ENCODE measurements at places on chromosomes 5 and 9.

DNA sequence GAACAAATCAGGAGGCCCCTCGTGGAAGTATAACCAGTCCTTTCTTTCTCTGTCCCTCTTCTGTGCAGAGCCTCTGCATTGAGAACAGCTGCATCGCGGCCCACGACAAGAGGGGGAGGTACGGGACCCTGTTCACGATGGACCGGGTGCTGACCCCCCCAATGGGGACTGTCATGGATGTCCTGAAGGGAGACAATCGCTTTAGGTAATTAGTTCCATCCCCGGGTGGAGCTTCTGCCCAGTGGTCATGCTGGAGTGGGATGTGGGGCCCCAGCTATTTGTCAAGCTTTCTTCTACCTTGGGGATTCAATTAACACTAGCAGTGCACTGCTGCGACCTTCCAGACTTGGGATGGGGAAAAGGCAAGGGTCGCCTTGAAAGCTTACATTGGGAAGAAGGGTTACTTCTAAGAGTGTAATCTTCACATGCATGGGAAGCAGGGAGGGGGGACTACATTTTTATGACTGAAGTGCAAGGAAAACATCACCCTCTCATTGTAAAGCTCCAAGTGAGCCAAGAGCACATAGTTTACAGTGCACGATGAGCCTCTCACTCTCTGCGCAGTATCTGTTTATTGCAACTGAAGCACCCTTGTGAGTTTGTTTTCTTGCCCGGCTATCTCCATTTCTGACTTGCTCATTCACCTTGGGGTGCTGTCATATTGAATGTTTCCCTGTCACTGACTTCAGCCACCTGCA, 27.0 kb downstream of the TGFBI start:
- DNase-seq: no peak

- DNase-seq: no peak
Measured at GRCh38 chr5:109931049-109931780, 241.5 kb downstream of the MAN2A1 start.

GRCh38 chr5:73030995-73031394, 75.2 kb downstream of the FCHO2 start:
- DNase-seq: no peak

- no peak for DNase-seq
Measured at GRCh38 chr9:115524453-115525059, 406.6 kb upstream of the TNC start.

GRCh38 chr9:76510041-76510440, 51.1 kb downstream of the GCNT1 start:
- DNase-seq: no peak

- no peak for DNase-seq
Measured at GRCh38 chr9:130437011-130437789, 7.6 kb upstream of the ASS1 start.

- DNase-seq: no peak
Measured at GRCh38 chr9:16262477-16263261, 607.8 kb downstream of the BNC2 start.

GRCh38 chr5:42875785-42876374, 64.2 kb upstream of the SELENOP start:
- DNase-seq: no peak

- no peak for DNase-seq
Measured at GRCh38 chr9:2466703-2467102, 154.9 kb upstream of the VLDLR start.

GRCh38 chr9:29865764-29866313, 2292.6 kb upstream of the C9orf72 start:
- no peak for DNase-seq

DNA sequence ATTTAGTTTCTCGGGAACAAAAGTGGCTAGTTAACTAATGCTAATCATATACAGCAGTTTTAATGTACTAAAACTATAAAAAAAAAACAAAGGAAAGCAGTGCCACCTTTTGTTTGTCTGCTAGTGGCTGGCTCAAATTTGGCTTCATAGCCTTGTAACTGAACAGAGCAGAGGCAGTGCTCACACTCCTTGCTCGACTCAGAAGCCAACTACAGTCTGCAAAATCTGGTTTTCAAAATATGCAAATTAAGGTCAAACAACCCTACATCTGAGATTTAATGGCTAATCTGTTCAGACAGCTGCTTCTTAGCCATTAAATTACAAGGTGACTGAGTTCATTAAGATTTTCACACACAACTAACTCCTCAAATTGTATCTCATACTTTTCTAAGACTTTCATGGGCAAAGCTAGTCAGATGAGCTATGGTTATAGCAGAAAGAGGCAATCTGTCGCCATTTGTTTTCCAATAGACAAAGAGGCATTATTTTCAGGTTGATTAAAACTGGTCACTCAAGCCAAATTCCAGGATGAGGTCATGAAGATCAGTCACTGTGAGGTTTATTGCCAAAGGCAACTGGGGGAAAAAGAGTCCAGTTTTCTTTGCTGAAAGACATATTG, 56.8 kb upstream of the EPB41L4A start:
- no peak for DNase-seq

DNA sequence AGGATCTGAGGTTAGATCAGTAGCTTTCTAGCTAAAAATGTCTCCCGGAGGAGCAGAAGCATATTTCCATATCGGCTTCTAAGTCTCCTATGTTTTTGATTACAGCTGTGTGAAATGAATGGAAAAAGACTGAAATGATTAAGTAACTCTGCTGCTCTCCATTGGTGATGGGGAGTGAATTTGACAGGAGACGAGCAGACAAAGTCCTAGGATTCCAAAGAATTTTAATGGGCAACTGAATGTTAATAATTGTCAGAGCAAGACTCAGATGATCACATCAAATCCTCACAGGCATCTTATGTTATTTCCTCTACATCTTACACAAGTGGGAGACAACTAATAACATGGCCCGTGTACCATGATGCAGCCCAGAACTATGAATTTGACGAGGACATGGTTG, 66.8 kb downstream of the LIX1 start:
- no peak for DNase-seq

DNA sequence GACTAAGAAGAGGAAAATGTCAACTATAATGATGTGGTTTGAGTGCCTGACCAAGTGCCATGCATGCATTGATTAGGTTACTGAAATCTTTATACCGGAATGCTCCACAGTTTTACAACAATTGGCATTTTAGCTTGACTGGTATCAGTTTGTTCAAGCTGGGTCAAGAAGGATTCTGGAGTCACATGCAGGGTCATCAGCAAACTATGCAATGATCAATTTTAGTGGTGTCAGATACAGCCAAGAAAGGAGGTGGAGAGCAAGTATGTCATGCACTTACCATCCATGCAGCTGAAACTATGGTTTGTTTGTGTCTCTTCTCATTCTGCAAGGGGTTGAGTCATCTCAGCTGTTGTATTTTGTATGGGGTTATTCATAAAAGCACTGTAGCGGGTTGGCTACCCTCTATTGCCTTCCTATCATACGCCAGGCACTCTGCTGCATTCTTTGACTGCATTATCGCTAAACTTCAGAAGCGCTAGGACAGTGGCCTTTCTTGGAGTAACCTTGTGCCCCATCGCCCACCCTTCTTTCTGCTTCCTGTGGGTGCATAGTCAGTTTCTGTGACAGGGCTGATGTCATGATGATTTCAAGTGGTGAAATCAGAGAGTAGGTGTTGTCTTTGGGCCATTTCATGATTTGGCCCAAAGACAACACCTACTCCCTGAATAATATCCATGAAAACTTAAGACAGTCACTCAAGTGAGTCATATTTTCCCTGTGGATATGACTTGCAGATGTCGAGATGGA, 145.4 kb downstream of the MTX3 start:
- no peak for DNase-seq

DNA sequence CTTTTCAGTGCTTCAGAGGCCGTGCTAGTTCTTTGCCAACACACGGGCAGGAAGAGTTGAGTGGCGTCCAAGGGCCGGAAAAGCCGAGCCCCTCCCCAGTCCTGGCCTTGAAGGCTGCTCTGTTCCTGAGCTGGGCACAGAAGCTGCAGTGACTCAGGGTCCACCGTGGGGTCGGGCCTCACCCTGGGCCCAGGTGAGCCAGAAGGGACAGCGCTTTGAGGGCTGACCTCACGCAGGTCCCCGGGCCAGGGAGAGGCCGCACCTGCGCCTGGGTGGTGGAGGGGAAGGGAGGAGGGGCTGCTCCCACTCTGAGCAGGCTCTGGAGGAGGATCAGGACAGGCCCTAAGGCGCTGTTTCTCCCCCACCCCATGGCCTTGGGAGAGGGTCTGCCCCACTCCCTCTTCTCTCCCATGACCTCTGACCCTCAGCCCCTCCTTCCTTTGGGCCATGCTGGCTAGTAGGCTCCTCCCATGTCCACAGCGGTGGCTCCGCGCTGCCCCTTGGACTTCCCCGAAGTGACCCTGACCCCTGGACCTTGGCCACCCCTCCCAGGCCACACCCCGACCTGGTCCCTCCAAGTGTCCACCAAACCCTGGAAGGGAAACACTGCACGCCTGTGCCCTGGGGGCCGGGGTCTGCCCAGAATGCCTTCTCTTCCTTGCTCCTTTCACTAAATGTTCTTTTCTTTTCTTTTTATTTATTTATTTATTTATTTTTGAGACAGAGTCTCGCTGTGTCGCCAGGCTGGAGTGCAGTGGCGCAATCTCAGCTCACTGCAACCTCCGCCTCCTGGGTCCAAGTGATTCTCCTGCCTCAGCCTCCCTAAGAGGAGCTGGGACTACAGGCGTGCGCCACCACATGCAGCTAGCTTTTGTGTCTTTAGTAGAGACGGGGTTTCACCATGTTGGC, 19.7 kb upstream of the SLC6A19 start:
- DNase-seq: no peak

- DNase-seq: no peak
Measured at GRCh38 chr5:9405196-9405754, 140.6 kb downstream of the SEMA5A start.

GRCh38 chr5:132269635-132270334, 12.3 kb downstream of the PDLIM4 start:
- no peak for DNase-seq

DNA sequence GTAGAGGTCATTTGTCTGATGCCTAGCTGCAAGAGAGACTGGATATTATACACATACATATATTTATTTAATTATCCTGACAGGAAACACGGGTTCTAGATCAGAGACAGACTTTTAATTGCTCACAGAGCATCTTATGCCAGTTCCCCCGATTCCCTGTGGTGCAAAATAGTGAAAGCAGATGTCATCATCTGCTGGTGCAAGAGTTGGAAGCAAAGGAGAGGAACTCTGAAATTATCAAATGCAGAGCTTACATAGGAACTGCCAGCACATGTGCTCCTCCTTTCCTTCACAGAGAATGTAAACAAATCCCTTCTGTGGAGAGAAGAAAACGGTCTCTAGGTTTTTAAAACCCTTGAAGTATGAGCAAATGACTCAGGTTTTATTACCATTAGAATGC, 69.3 kb downstream of the DTWD2 start:
- no peak for DNase-seq

- DNase-seq: no peak
Measured at GRCh38 chr5:64688965-64689364, 1.3 kb upstream of the SHISAL2B start.

DNA sequence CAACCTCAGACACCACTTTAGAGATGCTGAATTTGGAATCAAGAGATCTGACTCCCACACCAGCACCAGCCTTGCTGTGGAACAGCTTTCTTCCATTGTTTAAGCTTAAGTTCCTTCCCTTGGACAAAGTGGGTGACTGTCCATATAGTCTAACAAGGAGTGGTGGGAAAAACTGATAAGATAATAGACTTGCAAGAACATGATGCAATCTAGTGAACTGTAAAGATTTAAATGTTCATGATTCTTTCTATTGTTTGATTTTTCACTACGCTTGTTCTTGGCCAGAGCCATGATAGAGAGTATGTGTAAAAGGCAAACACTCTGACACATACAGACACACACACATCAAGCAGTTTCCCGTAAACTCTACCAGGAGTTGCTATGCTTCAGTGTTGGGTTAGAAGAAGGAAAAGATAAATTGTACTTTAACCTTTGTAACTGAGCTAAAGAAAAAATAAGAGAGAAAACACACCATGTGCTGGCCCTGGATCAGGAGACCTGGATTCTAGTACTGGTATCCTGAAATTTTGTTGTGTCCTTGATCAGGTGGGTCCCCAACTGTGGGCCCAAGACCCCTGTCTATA, 94.3 kb downstream of the PAPPA start:
- no peak for DNase-seq

GRCh38 chr5:35561396-35561795, 56.3 kb upstream of the SPEF2 start:
- DNase-seq: no peak

DNA sequence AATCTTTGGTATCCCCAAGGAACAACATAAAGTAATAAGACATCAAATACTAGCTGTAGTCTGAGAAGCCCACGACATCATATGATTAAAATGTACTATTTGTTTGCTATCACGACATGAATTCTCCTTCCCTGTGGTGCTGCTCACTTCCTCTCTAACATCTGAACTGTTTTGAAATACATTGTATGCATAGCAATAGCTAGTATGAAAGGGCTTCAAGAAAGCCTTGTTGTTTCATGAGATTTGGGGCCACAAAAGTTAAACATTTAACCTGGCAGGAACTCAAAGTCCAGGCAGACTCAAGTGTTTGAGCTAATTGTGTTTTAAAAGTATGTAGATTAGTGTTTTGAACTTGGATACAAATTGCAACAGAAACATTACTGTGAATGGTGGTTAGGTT, 237.4 kb upstream of the PTGER4 start:
- no peak for DNase-seq

- no peak for DNase-seq
Measured at GRCh38 chr9:35424356-35425352, 65.3 kb upstream of the RUSC2 start.

DNA sequence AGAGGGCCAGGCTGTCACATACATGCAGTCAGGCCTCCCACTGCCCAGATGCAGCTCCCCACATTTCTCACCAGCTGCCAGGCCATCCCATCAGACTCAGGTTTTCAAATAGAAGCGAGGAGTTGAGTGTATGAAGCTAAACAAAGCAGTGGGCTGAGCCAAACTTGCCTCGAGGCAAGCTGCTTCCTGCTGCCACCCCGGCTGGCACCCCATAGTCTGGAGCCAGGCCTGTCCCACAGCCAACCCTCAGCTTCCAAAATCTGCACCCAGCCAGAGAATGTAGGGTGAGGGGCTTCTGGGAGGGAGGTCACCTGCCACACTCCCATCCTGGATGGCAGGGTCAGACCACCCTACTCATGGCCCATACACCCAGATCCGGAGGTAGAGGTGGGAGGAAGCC, 22.3 kb upstream of the ALDH1B1 start:
- DNase-seq: no peak

DNA sequence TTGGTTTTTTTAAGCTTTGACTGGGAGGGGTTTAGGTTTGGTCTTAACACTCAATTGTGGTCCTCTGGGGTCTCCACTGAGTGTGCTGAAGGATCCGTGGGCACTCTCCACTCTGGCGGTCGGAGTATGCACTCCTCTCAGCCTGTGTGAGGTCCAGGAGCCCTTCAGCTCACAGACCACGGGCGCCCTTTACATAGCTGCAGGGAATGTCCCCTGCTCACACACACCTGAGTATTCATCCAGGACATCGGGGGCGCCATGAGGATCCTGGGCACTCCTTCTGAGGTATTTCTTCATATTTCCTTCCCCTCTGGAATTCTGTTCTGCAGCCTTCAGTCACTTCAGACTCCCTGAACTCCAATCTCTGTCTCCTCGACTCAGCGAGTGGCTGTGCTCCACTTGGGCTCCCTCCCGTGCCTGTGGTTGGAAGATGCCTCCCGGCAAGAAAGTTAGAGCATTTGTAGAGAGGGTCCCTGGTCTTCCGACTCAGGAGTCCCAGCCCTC, 12.5 kb downstream of the TRIP13 start:
- no peak for DNase-seq

- no peak for DNase-seq
Measured at GRCh38 chr9:88776717-88777497, 214.4 kb upstream of the S1PR3 start.

- no peak for DNase-seq
Measured at GRCh38 chr5:97243353-97243752, 60.3 kb upstream of the RIOK2 start.

All from activated CD8-positive, alpha-beta memory T cell treated with anti-CD3 and anti-CD28 coated beads for 48 hours (primary cell).